DMS79 (cell line): ENCODE measurements at places on chromosomes 5 and 9.

GRCh38 chr5:16135506-16135905 is 44.1 kb downstream of the MARCHF11 start:
- DNase-seq, result no peak

DNA sequence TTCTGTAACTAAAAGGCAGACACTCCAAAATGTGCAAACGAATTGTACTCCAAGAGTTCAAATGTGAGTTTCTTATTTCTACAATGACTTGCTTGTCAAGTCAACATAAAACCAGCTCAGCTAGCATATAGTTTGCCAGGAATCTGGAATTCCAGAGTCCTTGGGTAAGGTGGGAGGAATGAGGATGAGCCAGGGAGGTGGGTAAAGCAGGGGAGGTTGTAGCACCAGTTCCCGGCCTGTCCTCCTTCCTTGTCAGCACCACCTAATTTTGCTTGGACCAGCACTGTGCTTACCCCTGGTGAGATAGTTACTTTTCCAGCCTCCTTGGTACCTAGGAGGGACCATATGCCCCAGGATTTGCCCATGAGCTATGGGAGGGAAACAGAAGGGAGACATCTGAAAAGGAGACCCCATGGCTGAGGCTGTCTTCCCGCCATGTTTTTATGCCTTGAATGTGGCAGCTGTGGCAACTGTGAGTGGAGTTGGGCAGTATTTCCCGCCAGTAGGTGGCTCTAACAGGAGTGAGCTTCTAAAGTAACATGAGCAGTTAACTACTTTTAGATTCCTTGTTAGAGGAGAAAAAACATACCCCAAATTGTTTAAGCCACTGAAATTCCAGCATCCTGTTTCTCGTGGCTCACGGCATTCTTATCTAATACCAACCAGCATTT is 302.5 kb downstream of the TENT4A start:
- DNase-seq, result no peak

DNA sequence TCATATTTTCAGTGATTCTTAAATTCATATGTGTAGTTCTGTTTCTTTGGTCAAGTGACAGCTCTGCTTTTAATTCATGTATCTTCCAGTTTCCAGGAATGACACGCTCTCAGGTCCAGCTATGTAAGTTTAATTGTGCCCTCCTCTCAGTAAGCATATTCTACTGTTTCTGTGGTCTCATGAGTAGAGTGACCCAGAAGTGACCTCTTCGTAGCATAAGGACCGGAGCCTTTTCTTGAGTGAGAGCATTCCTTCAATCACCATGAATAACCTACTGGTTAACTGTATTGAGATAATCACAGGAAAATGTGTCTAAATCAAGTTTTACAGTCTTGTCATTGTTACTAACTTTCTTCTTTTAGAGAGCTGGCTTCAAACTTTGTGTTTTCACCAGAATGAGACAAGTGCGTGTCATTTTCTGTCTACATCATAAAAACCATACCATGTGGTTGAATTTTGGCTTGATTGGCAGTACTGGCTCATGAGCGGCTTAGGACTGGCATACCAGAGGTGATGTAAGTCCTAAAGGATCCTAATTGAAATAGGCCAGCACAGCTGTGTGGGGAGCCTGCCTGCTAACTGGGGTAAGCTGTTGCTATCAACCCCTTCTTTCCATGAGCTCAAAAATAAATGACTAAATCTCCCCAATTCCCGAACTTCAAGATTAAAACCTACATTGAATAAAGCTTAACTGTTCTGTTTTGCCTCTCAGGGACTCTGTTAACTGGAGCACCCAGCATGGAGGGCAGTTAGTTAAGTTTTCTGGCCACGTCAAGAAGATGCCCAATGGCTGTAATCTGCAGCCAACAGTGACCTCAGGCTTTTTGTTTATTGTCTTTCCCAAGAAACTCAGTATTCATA is 4.8 kb downstream of the ADAMTSL1 start:
- no peak for DNase-seq

- peak; percentile 99 for DNase-seq
Observed at GRCh38 chr9:130535818-130536521, 43.4 kb upstream of the FUBP3 start.

DNA sequence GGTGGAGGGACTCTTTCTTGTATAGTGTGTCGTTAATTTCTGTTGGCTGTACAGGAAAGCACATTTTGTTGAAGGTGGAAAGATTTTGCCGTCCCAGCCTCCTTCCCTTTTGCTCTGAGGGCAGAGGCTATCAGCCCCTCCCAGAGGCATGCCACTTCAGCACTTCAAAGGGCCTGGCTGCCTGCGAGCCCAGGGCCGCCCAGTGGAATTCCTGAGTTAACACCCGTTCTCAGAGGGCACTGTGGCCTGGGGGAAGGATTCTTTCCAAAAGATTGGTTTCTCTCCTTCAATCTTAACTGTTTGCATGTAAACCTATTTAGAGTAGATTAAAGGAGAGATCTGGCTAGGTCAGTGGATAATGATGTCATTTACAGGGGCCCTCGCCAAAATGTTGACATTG is 238.6 kb downstream of the FANCC start:
- no peak for DNase-seq

DNA sequence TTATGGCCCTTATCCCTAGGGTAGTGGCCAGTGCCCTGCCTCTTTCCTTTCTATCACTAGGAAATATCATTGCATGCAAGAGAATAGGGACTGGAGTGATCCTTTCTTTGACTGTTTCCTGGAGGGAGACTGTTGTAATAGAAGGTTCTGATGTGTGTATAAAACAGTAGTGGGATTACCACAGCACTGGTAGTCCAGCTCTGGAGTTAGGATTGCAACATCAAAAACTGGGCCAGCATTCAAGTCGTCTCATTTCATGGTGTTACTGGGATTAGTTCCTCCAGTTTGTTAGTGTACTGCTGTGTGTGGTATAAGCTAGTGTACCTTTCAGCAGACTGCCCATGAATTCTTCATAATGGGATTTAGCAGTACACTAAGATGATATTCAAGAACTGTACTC is 45.8 kb downstream of the KIAA1958 start:
- DNase-seq, result no peak
